ENCODE measurements at places on chromosomes 16 and 17.

- DNase-seq, result no peak
Measured at GRCh38 chr16:85104147-85104546, 8.1 kb downstream of the CIBAR2 start.

- no peak for DNase-seq
Measured at GRCh38 chr17:15451680-15452079, 15.7 kb downstream of the CDRT4 start.

DNA sequence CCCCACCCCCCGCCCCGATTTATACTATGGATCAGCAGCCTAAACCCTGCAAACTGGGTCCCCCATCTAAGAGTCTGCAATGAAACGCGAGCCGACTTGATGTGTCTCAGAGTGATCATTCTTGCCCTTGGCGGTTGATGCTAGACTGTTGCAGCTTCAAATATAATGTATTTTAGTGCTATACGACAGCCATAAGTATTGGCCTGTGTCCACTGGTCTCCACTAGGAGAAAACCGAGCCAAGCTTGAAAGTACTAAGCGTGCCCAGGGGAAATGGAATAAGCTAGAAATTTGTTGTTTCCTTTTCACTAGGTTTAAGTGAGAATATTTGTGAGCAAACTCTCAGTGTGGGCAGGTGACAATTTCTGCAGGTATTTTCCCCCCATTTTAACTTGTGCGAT lies 711.2 kb downstream of the MAF start:
- DNase-seq, result no peak

- DNase-seq, result no peak
Measured at GRCh38 chr17:11240041-11240840, 772 bp upstream of the SHISA6 start.

- no peak for DNase-seq
Measured at GRCh38 chr16:8173111-8173644, 417.1 kb downstream of the TMEM114 start.

DNA sequence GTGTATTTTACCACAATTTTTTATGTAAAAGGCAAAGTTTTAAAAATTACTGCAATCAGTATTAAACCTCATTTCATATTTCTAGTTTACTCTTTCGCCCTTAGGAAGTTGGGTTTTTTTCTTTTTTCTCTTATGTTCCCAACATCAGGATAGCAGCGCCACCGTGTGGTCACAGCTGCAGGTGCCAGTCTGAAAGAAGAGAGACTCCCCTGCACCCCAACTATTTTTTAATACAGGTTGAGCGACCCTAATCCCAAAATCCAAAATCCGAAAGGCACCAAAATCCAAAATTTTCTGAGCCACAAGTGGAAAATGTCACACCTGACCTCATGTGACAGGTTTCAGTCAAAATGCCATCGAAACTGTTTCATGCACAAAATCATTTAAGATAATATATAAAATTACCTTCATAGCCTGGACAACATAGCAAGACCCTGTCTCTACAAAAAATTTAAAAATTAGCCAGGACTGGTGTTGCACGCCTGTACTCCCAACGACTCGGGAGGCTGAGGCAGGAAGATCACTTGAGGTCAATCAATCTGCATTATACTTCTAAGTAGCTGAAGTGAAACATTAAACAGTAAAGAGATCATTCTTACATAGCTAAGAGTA lies 21.8 kb upstream of the ASGR2 start:
- DNase-seq, result peak; percentile 85

GRCh38 chr17:50551433-50551815 lies 4.5 kb downstream of the SPATA20 start:
- no peak for DNase-seq

DNA sequence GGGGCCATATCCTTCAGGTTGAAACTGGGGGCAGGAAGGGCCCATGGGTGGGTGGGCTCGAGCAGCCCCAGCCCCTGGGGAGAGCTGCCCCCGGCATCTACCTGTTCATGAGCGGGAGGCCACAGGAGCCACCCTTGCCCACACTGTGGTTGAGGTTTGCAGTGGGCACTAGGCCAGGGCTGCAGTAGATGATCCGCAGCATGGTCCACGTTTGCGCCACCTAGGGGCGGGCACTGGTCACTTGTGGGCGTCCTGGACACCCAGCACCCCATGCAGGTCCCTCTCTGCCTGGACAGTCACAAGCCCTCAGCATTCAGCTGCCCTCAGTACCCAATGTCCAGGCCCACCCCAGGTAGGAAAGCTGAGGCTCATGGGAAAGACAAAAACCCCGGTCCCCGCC lies 1.8 kb upstream of the JMJD8 start:
- DNase-seq, result no peak

GRCh38 chr16:72195609-72196008 lies 23.7 kb upstream of the PMFBP1 start:
- DNase-seq, result no peak

DNA sequence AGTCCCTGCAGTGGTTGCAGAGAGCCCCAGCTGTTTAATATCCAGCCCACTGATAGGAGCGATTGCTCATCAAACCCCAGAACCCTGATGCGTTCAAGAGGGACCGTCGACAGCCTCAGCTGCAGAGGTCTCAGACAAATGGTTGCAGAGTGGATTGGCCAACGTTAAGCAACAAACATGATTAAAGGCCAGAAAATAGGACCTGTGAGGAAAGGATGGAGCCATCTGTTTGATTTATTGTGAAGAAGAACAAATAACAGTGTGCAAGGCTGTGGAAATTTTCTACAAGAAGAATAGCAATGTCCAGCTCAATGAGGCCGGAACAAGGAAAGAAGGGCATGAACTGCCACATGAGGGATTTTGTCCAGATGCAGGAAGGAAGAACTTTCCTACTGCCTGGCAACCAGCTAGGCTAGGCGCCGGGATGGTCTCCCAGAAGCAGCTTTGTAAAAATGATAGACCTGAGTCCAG lies 138.4 kb upstream of the DNAH9 start:
- no peak for DNase-seq

GRCh38 chr17:40944531-40944930 lies 7.1 kb upstream of the KRT23 start:
- DNase-seq, result no peak

GRCh38 chr17:65657251-65657828 lies 95.9 kb upstream of the AXIN2 start:
- DNase-seq, result no peak

DNA sequence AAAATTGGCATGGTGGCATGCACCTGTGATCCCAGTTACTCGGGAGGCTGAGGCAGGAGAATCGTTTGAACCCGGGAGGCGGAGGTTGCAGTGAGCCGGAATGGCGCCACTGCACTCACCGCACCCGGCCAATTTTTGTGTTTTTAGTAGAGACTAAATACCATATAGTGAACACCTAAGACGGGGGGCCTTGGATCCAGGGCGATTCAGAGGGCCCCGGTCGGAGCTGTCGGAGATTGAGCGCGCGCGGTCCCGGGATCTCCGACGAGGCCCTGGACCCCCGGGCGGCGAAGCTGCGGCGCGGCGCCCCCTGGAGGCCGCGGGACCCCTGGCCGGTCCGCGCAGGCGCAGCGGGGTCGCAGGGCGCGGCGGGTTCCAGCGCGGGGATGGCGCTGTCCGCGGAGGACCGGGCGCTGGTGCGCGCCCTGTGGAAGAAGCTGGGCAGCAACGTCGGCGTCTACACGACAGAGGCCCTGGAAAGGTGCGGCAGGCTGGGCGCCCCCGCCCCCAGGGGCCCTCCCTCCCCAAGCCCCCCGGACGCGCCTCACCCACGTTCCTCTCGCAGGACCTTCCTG lies at the start of gene HBQ1:
TSS of gene HBQ1 (plus strand) at position 359 of the 575 bp plus-strand sequence. CDS start at position 387, 28 bp downstream.
- DNase-seq, result peak; percentile 30

DNA sequence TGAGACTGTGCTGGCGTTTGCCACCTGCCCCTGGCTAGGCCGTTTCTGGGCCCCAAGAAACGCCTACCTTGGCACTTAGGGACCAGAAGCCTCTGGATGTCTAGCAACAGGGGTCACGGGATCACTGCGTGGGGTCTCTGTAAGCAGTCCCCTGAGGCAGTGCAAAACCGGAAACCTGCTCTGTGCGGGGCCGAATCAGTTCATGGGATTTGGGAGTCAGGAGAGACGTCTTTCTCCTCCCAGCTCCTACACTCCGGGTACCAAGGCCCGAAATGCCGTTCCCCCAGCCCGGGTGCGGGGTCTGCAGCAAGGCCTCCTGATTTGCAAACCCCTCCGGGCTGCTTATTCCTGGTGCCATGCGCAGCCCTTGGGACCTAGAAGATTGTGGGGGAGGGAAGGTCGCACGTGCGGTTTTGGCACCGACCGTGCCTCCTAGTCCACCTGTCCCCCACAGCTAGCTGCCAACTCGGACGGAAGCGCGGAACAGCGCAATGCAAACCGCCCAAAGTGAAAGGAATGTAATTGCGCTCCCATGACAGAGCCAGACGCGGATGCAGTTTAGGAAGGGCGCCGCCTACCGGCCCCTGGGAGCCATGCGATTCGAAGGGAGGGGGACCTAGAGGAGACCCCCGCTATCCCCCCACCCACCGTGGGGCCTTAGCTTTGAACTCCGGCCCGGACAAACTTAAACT lies 6.5 kb downstream of the IRX5 start:
- no peak for DNase-seq

DNA sequence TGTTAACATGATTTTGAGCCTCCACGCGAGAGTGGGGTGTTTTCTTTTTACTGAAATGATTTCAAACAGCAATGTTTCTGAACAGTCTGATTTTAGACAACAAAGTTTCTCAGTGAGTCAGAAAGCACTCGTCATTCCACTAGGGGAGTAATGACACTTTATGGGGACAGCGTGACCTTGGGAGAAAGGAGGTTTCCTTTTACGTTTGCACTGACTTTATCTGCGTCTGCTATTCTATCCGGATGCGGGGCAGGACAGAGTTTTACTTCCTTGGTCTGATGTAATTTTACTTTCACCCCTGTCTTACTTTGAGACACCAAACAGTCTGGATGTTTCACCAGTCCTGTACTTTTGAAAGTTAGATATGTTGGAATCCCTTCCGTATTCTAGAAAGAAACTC lies 20.7 kb downstream of the SLC47A1 start:
- no peak for DNase-seq

- no peak for DNase-seq
Measured at GRCh38 chr17:40298726-40299125, 10.3 kb upstream of the RARA start.

GRCh38 chr17:60832151-60832585 lies 154.5 kb downstream of the BCAS3 start:
- no peak for DNase-seq

DNA sequence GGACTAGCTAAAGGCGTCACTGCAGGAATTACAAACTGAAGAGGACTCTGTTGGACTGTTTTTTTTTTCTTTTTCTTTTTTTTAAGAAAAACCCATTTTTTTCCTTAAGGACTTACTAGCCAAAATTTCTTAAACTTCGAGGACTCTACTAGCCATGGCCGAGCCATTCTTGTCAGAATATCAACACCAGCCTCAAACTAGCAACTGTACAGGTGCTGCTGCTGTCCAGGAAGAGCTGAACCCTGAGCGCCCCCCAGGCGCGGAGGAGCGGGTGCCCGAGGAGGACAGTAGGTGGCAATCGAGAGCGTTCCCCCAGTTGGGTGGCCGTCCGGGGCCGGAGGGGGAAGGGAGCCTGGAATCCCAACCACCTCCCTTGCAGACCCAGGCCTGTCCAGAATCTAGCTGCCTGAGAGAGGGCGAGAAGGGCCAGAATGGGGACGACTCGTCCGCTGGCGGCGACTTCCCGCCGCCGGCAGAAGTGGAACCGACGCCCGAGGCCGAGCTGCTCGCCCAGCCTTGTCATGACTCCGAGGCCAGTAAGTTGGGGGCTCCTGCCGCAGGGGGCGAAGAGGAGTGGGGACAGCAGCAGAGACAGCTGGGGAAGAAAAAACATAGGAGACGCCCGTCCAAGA lies 878 bp downstream of the HEXIM1 start:
- DNase-seq, result peak; percentile 70

DNA sequence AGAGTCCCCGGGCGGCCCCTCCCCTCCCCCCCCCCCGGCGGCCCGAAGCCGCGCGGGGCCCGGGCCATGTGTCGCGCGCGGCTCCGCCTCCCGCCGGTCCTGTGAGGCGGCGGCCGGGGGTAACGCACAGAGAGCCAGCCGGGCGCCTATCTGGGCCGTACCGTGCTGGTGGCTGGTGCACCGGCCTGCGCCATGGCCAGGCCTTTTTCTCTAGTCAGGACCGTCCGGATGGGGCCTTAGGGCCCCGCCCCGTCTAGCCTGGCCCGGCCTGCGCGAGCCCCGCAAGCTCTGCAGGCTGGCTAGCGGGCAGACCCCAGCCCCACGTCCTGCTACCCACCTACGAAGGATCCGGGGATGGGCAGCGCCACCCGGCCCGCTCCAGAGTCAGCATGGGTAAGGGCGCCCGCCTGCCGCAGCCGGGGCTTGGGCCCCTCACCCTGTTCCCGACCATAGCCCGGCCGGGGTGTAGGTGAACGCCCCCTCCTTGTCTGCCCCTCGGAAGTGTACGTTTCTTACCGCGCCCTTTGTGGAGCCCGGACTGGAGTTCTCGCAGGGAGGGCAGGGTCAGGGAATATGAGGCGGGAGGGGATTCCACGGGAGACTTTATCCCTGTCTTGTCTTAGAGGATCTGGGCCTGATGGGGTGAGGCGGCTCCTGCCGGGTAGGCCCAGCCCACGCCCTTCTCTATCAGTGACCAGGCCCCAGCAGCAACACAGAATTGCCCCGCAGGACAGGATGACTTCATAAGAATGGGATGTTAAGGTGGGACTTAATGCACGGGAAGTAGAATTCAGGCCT lies at the start of gene CENPT:
TSS of gene CENPT (minus strand) at position 630 of the 798 bp plus-strand sequence. CDS start 13,834 bp downstream, outside the sequence.
- peak; percentile 64 for DNase-seq

DNA sequence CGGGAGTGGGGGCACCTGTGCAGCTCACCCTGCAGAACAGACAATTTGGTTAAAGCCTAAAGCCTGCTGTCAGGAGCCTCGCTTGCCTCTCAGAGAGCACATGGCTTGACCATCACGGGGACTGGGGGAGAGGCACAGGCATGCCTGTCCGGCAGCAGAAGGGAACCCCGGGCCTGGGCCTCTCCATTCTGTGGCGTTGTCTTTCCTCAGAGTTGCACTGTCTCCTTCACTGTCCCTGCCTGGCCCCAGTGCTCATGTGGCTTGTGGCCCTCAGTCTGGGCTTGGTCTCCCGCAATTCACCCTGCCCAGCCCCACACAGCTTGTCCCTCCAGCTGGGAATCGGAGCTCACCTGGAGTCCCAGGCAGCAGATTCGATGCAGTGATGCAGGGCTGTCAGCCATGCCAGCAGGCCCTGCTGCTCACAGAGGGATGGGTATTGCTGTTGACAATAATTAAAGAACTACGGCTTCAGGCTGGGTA lies 189.9 kb downstream of the SEC14L1 start:
- DNase-seq, result no peak

- DNase-seq, result no peak
Measured at GRCh38 chr16:48559462-48560211, 50.3 kb downstream of the N4BP1 start.

DNA sequence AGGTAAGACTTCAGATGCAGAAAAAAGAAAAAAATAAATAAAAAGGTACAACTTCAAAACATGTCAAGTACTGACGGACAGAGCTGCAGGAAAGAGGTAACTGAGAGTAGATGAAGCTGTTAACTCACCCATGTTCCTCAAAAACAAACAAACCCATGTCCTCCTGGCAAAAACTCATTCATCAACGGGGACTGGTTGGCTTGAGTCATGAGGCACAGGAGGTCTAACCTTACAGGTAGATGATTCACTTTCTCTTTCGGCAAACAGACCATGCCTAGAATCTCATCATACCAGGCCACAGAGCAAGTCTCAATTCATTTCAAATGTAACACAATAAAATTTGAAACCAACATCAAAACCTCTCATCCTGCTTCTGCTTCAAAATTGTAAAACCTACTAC lies 12.3 kb upstream of the FASN start:
- DNase-seq, result no peak

- DNase-seq, result no peak
Measured at GRCh38 chr16:73019457-73020362, 28.2 kb downstream of the ZFHX3 start.
